ENCODE measurements at places on chromosomes 2 and 18. TPM values are rescaled to one million over a fixed set of nuclear protein-coding genes. Genes with fewer than 3 reads are reported as not detected.
A peak's percentile ranks its signal among the peaks of the same experiment; 100 is the strongest.

- no peak for DNase-seq
Observed at GRCh38 chr2:157866666-157867642, 9.2 kb downstream of the ACVR1 start.

The APCDD1 gene
- 1.5 TPM for total RNA-seq

- no peak for DNase-seq
Observed at GRCh38 chr2:53994818-53995808, 24.3 kb upstream of the PSME4 start.

The FBLN7 gene
- total RNA-seq, result 0.39 TPM

DNA sequence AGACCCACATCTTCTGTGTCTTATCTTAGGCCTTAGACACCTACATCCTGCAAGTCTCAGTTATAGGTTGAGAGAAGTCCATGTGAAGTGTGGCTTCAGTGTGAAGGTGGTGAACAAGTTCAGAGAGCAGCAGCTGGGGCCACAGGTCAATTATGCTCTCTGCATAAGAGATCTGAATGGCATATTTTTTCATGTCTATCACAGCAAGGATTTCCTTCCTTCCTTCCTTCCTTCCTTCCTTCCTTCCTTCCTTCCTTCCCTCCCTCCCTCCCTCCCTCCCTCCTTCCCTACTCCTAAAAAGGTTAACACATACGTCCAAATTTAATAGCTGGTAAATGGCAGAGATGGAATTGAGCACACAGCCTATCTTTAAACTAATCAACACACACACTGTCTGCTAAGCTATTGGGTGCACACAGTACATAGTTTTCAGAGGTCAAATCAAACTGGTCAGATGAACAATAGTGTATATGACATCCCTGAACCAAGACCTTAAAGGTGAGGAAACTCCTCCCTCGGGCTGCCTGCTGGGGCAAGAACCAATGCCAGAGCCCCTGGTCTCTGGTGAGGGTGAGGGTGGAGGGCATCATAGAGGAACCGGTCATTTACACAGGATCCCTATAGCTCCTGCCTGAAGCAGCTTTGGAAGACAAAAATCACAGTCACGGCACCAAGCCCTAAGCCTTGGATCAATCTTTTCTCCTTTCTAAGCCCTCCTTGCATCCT, 240.9 kb downstream of the ICOS start:
- DNase-seq, result no peak

The INPP5D gene
- total RNA-seq, result not detected

DNA sequence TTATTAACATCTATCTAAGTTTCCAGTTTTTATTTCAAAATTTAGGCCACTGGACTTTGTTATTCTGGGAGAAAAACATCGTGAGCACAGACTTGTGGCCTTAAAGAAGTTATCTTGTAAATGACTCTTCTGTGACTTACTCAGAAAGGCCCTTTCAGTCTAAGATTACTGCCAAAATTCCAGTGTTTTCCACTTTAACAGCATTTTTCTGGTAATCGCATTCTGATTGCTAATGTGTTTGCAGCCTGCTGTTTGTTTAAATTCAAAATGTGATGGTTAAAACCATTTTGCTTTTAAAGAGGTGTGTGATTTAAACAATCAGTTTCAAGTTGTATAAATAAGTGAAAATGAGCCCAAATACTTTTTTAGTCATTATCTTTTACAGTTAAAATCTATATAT, 136.7 kb upstream of the DAPL1 start:
- no peak for DNase-seq

DNA sequence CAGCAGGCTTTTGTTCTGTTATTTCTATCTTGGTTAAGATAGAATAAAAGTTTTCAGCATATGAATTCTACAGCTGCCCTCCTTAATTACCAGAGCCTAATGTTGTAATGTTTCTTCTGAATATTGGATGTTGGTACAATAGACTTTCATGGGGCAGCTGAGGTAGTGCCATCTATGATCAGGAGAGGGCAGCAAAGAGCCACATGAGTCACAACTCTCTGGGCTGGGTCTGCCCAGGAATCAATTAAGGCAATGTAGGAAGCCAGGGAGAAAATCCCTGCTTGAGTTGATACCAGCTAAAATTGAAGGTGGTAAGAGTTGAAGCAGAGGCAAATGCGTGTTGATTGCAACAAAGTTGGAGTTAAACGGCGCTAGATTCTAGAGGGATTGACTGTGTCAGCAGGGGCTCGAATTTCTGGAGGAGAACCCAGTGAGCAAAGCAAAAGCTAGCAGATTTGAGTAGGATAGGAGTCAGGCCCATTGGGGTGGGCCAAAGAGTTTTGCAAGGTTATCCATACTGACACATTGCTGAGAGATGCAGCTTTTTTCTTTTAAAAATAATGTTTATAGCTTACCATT, 10.6 kb upstream of the MC5R start:
- DNase-seq, result peak; percentile 71

DNA sequence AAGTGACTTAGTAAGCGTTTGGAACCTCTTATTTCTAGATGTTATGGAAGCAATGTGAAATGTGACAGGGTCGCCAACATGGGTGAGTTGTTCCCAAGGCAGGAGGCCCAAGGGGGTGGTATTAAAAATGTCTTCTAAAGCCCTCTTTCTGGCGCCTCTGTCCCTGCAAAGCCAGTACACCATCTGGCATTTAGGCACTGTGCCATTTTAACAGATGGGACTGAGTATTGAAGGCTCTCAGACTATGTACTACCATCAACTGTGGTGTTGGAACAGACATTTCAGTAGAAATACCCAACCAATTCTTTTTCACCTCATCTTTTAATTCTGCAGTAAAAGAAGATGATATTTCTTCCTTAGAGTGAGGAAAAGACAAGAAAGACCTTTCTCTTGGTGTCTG, 384.5 kb upstream of the MMADHC start:
- DNase-seq, result no peak

- DNase-seq, result no peak
Observed at GRCh38 chr18:28175930-28176697, 816 bp downstream of the CDH2 start.

The NBAS gene
- total RNA-seq, result 28.8 TPM

DNA sequence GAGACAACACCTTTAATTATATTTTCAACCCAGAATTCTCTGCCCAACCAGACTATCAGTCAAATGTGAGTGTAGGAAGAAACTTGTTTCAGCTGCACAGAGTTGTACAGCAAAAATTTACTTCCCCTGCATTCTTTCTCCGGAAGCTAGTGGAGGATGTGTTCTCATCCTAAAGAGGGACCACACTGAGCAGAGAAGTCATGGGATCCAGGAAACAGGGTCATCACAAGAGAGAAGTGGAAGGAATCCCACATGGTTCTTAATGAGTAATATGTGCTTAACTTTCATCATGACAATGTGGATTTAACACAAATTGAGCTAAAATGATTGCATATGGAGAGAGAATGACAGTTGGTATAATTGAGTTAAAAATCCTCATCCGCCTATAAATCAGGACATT, 78.2 kb downstream of the INPP4A start:
- DNase-seq, result no peak

- no peak for DNase-seq
Observed at GRCh38 chr18:2898186-2898640, 51.4 kb downstream of the EMILIN2 start.

DNA sequence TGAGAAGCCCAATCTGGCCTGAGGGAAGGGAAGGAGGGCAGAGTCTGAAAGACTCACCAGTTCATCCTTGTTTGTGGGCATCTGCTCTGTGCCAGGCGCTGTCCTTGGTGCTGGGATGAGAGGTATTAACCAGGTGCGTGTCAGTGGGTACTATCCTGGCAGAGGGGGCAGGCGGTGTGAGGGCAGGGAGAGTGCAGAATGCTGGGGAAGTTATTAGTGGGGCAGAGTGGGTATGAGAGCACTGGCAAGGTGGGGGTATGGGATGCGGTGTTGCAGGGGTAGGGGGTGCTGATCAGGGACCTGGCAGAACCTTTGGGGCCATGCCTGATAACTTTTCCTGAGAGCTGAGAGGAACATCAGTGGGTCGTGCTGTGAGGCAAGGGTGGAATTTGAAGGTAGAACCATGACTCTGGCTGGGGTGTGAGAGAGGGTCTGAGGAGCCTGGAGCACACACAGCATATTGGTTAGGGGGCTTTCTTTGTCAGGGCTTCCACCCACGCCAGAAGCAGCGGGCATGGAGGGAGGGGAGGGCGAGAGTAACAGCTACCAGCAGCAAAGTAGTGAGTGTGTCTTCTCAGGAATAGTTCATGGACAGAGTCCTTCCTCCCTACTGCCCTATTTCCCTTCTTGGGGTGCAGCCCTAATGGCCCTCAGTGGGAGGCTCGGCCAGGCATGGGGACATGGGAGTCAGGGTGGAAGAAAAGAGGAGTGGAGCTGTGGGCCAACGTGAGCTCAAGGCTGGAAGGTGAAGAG, 290.7 kb downstream of the CYP26B1 start:
- peak; percentile 19 for DNase-seq

The CD302 gene
- 7.6 TPM for total RNA-seq

The HOXD1 gene
- total RNA-seq, result not detected

DNA sequence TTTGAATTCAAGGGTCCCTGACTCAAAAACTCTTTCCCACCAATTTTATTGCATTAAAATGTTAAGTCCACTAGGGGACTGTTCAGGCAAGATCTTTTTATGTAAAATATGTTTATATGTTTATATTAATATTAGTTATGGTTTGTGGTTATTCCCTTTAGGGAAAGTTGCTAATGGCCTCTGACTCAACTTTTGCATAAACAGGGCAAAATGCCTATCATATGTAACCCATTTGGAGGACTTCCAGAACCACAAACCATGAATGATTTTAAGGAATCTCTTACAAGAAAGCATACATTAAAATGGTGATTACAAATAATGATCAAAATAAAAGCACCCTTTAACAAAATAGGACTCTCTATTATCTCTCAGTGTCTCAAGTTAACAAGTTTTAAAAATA, 1484.5 kb upstream of the ZEB2 start:
- no peak for DNase-seq

DNA sequence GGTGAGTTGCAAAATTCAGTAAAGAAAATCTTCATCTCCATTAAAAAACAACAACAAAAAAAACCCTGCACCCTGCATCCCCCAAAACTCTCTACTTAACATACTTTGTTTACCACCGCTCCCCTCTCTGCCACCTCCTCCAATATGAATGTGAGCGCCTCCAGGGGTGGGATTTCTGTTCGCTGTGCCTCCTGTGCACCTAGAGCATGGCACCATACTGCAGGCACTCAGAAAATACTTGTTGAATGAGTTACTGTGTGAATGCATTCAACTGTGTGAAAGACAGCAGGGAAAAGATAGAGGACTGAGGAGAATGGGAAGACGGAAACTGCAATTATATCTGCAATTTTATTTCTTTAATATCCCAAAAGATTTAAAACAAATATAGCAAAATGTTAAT, 4.5 kb downstream of the CEBPZ start:
- no peak for DNase-seq

- no peak for DNase-seq
Observed at GRCh38 chr2:49028101-49028500, 126.2 kb downstream of the FSHR start.

All from Caco-2 (cell line).